ENCODE measurements at places on chromosomes 1 and 21.

DNA sequence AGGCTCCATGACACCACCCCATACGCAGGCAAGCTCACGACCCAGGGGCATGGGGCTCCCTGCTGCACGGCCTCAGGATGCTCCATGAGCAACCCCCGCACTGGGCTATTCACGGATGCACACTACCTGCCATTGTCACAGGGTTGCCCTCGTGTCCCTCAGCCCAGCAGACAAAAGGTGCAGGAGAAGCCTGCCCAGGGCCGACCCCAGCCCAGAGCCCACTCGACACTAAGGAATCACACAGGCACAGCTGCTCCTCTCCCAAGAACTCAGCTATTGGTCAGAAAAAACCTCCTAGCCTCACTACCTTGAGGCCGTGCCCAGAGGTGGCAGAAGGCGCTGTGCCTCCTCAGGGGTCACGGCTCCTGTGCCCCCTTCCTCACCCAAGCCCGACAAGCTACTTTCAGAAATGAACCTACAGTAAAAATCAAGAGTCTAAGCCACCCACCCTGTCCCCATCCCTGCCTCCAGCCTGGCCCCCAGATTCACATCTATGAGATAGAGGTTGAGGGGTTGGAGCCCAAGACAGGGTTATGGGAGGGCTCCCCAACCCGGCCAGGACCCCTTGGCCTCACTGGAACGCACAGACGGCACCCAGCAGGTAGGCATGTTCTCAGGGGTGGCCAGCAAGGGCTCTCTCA is 6.4 kb upstream of the SPATC1L start:
- no peak for DNase-seq

DNA sequence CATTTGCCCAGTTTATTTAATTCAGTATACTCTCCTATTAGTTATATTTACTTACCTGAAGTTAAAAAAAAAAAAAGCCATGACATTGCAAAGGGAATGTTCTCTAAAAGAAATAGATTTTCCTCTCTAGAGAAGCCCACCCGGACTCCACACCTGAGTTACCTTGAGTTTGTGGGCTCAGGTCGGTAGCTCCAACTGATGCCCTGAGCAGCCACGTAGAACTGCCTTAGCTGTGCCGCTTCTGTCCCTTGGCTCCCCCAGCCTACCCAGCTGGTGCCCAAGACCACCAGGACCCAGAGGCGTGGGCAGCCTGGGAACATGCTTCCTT is 250 bp downstream of the F5 start:
- no peak for DNase-seq

DNA sequence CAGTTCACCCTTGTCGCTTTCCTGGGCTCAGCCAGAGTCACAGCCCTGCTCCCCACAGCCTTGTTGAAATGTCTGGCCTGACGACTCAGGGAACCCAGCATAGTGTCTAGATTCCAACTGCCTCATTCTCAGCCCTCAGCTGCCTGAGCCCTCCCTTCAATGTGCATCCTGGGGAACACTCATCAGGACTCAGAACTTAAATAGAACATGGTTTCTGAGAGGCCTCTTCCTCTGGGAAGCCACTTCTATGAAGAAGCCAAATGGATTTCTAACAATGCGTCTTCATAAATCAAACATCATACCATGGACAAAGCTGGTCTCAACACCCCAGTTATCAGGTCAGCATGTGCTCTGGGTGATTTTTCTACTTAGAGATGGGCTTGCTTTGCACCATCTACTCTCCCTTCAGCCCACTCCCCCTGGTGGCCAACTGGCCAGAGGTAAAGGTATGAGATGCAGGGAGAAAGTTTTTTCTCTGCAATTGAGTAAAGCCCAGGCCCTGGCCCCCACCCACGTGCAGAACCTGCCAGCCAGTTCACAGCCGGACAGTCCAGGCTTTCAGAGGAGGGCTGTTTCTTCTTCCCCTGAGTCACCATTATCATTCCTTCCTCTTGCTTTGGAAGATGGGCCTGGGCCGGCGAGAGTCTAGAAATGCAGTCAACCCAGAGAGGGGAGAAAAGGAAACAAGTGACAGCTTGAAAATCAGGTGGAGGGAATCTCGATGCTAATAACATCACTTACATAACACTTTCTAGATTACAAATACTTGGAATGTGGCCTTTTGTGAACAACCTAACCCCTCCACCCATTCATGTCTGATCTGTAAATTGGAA is 32.1 kb downstream of the CD244 start:
- DNase-seq: peak; percentile 80

GRCh38 chr1:178819123-178819522 is 51.8 kb downstream of the ANGPTL1 start:
- DNase-seq: no peak

DNA sequence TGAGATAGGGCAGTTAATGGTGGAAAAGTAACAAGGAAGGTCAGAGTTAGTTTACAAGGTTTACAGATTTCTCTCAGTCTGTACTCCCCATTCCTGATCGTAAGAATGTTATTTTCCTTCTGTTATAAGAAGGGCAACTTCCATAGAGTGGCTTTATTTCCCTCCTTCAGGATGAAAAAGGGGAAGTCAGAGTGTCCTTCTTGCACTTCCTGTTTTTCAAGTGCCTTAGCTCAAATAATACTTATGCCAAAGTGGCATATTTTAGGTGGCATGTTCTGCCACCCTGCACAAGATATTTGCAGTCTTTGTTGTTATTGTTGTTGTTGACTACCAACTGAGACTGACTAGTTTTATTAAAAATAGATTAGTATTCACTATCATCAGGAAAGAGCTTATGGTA is 730.7 kb upstream of the ADGRL4 start:
- no peak for DNase-seq

- no peak for DNase-seq
Observed at GRCh38 chr1:173572201-173572873, 30.5 kb downstream of the SLC9C2 start.

DNA sequence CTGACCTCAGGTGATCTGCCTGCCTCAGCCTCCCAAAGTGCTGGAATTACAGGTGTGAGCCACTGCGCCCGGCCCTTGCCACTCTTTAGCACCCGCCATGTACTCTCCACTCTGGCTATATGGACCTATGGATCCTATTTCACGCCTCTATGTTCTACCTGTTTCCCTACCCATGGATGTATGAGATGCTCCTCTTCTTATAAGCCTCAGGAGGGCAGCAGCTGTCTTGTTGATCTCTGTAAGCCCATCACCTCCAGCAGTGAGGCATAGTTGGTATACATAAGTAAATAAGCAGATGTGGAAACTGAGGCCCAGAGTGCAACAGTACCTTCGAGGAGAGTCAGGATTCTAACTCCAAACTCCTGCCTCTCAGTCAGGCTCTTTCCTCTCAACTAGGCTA is 24.7 kb upstream of the ARTN start:
- no peak for DNase-seq

All from stimulated activated CD4-positive, alpha-beta T cell treated with anti-CD3 and anti-CD28 coated beads, Interleukin-2, amount 100 ng/mL, for 48 hours (primary cell).